CD4-positive, alpha-beta T cell treated with Interleukin-1 beta for 1 hour (primary cell): ENCODE measurements at places on chromosomes 3 and 15.
A peak's percentile ranks its signal among the peaks of the same experiment; 100 is the strongest.

DNA sequence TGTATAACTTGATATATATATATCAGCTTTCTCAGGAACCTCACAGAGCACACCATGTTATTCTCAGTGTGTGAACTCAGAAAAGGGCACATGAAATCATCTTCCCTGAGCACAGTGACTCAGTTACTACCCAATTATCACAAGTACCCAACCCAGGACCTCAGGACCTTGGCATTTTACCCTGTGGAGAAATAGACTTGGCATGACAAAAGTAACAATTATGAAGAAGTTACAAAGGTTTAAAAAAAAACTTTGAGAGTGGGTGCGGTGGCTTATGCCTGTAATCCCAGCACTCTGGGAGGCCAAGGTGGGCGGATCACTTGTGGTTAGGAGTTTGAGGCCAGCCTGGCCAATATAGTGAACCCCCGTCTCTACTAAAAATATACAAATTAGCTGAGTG lies 52.4 kb downstream of the ONECUT1 start:
- no peak for DNase-seq

DNA sequence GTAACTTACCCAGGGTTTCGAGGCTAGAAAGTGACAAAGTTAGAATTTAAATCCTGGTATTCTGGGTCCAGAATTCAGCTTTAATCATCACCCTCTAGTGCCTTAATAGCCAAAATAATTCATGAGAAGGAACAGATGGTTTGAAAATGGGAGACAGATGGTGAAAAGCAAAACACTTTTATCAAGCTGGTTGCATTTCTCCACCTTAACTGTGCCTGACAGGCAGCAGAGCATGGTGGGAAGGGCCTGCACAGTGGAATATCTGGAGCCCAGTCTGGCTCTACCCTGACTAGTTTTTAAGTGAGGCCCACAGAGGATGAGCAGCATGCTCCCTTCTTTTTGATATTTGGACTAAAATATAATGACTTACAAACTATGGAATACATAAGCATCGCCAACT lies 35.6 kb upstream of the RASGRP1 start:
- no peak for DNase-seq

GRCh38 chr3:15361494-15362214 lies 29.3 kb upstream of the SH3BP5 start:
- DNase-seq: peak; percentile 18

DNA sequence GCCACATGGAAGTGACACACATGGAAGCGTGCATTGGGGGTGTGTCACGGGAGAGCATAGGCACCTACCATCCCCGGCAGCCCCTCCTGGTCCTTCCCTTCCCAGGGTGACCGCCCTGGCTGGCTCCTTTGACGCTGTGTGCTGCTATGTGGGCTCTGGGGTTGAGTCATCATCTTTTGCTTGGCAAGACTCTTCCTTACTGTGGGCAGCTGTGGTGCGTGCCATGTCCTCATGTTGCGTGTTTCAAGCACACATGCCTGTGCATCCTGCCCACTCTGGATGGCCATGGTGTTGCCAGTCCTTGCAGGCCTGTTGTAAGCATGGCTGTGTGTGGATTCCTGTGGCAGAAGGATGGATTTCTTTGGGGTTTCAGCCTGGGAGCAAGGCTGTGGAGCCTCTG lies 14.0 kb downstream of the PLXNA1 start:
- DNase-seq: no peak

DNA sequence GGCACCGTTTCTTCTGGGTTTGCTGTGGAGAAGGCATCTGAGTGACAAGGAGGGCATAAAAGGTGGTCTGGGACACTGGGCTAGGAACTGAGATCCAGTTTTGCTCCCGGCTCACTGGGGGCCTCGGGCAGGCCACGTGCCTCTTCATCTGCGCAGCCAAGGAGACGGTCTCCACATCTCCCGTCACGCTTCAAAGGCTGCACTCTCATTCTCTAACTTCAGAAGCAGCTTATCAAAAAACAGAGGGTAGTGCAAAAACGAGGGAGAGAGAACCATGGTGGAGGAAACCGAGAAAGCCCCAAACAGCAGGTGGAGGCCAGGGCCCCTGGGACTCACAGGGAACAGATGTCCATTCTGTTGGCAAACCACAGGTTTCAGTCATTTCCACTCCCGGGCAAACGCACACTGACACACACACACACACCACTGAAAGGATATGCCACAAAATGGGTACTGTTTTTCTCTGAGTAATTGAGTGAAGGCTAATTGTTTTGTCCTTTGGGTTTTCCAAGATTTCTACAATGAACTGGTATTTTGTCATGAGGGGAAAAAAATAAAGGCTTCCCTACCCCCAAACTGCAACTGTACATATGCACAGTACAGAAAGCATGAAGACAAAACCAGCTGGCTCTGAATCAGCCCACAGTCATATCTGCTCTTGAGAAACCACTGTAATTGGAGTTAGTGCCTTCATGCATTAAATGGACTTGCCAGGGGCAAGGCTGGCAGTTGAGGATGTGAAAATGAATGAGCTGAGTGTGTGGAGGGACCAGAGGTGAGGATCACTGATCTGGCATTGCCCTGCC lies 71.9 kb downstream of the MGLL start:
- DNase-seq: no peak

GRCh38 chr3:4674216-4674615 lies 181.1 kb downstream of the ITPR1 start:
- DNase-seq: no peak

DNA sequence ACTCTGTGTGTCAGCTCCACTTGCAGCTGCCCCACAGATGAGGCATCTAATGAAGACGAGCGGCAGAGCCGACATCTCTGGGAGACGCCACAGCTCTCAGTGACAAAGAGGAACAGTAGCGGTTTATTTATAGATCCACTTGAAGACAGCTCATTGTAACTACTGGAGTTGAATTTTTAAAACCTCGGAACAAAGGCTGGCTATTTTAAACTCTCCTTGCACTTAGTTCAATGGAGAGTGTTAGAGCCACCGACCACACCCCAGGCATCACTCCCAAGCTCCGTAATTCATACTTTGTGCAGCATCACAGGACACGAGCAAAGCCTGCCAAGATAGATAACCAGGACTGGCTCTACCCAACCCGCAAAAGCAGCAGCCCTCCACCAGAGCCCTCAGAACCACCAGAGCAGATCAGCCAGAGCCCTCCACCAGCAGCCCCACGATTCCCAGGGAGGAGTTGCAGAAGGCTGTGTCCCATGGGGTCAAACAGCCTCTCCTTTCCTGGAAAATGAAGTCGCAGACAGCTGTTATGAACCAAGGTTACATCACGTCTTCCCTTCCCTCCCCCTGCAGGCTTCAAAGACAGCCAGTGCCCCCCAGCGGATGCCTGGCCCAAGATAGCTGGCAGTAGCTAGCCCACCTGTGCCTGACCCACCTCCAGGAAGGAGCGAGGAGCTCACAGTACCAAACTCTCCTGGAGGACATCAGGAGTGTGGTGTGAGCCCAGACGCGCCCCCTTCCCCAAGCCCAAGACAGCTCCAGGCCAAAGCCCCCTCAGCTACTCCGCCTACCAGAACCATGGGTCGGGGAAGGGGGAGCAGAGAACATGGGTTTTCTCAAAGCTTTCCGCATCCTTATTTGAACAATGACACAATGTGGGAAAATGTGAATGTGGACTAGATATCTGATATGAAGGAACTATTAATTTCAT lies 45.7 kb downstream of the POC1A start:
- DNase-seq: no peak

DNA sequence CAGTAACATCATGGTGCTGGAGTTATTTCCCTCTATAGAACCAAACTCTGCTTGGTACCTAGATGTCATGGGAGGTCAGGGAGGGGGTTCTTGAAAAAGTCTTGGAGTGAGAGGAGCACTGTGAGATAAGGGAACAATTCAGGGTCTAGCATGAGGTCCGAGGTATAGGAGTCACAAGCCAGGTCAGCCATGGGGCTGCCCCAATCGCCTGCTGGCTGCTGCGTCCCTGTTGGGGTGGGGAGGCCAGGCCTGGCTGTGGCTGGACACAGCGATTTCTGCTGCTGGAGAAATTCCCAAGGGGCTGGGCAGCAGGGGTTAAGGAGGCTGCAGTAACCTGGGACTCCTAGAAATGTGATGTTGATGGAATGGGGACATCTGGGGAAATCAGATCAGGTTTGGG lies 44.9 kb downstream of the SUSD5 start:
- DNase-seq: no peak

GRCh38 chr3:67641451-67641850 lies 13.0 kb downstream of the SUCLG2 start:
- DNase-seq: no peak

- no peak for DNase-seq
These were observed 174.8 kb upstream of the BCL6 start for GRCh38 chr3:187920030-187920429.

GRCh38 chr3:46929324-46929723 lies 47.2 kb downstream of the CCDC12 start:
- DNase-seq: no peak

GRCh38 chr3:4397466-4397865 lies 69.6 kb downstream of the SUMF1 start:
- DNase-seq: no peak

GRCh38 chr3:171363202-171363601 lies 97.0 kb downstream of the TNIK start:
- DNase-seq: no peak

- DNase-seq: no peak
These were observed 163.4 kb upstream of the RAP2B start for GRCh38 chr3:152998591-152998990.

DNA sequence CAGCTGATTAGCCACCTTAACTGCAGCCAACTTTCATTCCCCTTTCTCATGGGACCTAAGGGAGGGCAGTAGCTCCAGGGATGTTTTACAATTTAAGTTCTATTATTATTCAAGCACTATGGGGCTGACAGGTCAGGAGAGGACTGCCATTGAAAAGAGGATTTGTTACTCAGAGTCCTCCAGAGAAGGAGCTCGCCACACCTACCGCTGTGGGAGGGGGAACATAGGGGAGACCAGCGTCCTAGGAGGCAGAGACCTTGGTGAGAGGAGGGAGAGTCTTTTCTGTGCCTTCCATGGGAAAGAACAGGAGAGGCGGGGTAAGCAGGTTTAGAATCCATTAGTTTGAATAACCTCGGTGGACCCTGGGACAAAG lies 14.4 kb downstream of the ATP10A start:
- DNase-seq: no peak

DNA sequence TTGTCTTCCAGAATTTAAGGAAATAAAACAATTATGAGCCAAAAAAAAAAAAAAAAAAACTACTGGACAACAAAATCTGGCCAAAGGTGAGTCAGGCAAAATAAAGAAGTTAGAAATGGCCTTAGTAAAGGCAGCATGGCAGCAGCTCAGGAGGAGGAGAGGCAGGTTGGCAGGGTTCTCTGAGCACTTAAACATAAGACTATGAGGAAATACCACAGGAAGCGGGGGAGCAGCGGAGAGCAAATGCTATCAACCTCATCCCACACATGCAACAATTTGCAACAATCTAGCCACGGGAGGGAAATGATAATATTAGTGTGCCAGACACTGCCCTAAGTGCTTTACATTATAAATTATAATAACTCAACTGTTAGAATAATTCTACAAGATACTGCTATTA lies 247.3 kb upstream of the NSMCE3 start:
- DNase-seq: no peak

GRCh38 chr15:52706091-52706490 lies 26.9 kb upstream of the ATOSA start:
- no peak for DNase-seq

DNA sequence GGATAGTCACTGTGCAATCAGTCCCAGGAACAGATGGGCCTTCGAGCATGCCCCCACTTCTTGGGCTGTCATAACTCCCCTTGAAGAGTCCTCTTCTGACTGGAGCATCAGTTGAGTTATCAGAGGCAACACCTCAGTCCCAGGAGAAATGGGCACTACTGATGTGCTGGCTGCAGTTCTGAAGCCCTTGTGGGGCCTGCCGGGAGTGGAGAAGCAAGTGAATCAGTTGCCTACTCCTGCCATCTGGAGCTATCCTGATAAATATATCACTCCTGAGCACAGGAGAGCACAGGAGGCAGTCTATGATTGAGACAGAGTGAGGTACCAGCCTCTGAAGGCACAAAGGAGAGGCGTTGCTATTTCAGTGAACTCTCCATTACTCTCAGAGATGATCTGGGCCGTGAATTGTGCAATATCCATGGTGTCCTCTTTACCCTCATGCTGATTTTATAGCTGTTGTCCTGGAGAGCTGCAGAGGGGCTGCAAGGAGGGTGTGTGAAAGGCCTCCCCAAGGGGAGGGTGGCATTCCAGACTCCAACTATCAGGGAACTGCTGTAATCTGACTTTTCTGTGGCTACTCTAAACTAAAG lies 344.2 kb upstream of the ROPN1 start:
- DNase-seq: no peak

GRCh38 chr3:153397794-153398193 lies 235.8 kb downstream of the RAP2B start:
- DNase-seq: no peak

DNA sequence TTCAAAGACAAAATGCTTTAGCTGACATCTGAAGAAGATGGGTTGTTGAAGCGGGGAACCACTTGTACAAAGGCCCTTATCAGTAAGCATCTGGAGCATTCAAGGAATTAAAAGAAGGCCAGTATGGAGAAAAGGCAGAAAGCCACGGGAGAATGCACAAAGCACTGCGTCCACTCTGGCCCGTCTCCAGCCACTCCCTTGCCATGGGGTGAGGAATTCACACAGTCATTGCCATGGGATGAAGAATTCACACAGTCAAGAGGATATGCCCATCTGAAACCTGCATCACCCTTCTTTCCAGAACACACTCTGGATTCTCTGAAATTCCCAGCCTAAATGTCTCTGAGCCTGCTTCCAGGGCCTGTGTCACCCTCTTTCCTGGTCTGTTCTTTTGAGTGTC lies 26.7 kb upstream of the STAG1 start:
- no peak for DNase-seq

GRCh38 chr3:166362698-166363097 lies 525.5 kb upstream of the BCHE start:
- DNase-seq: no peak

- DNase-seq: no peak
These were observed 56.9 kb downstream of the CACNA1D start for GRCh38 chr3:53551324-53551723.

- no peak for DNase-seq
These were observed 51.4 kb downstream of the SLC6A11 start for GRCh38 chr3:10867384-10867783.

- DNase-seq: no peak
These were observed 69.0 kb downstream of the CHD2 start for GRCh38 chr15:92968926-92969651.

DNA sequence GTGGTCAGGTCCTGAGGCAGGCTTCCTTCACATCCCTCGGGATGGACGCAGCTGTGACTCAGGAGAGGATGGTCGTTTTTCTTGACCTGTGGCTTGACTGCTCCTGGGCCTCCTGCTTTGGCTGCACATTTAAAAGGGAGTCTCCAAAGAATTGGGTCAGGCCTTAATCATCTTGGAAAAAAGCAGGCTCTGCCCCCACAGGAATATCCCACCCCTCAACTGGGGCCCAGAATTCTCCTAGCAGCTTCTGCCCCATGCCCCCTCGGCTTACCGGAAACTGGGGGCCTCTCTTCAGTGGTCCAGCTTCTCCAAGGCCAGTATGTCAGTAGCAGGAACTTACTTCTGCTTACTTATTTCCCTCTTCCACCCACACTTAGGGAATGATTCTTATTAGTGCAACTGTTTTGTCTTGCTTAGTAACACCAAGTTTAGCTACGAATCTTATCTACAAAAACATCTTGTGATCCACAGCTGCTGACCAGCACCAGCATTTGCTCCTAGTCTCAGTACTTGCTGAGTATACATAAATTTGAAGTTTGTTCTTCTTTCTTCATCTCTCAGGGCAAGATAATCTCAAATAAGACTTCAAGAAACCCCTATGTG lies 35.7 kb downstream of the ATG7 start:
- DNase-seq: no peak
